AG04449 (cell line): ENCODE measurements at places on chromosomes 1 and 21.

GRCh38 chr1:9909234-9910046 lies 629 bp downstream of the CTNNBIP1 start:
- DNase-seq: no peak

GRCh38 chr1:153617663-153618062 lies 1.5 kb upstream of the S100A14 start:
- no peak for DNase-seq

DNA sequence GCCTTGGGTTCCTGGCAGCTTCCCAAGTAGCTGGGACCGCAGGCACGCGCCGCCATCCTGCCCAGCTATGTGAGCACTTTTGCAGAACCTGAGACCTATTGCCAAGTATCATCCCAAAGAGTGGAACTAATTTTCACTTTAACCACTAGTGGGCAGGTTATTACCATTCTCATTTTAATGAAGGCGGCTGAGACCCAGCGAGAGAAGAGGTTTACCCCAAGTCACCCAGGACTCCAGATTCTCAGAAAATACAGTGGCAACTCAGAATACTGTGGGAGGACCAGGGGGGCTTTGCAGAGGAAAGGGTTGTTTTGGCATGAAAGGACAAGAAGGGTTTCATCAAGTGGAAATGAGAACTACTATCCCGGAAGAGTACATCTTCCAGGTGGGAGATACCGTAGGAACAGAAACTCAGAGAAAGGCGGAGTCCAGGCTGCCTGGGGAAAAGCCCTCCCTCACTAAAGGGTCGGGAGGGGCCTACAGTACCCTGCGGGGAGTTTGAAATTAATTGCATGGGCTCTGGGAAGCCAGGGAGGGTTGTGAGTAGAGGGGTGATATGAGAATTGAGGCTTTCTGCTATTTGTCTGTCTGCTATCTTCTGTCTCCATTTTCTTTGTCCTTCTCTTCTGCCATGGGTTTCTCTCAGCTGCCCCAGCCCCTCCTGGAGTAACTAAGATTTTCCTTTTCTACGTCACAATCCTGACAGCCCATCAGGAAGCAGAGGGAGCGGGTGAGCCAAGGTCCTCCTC lies 7.2 kb upstream of the SEMA4A start:
- DNase-seq: peak; percentile 85

DNA sequence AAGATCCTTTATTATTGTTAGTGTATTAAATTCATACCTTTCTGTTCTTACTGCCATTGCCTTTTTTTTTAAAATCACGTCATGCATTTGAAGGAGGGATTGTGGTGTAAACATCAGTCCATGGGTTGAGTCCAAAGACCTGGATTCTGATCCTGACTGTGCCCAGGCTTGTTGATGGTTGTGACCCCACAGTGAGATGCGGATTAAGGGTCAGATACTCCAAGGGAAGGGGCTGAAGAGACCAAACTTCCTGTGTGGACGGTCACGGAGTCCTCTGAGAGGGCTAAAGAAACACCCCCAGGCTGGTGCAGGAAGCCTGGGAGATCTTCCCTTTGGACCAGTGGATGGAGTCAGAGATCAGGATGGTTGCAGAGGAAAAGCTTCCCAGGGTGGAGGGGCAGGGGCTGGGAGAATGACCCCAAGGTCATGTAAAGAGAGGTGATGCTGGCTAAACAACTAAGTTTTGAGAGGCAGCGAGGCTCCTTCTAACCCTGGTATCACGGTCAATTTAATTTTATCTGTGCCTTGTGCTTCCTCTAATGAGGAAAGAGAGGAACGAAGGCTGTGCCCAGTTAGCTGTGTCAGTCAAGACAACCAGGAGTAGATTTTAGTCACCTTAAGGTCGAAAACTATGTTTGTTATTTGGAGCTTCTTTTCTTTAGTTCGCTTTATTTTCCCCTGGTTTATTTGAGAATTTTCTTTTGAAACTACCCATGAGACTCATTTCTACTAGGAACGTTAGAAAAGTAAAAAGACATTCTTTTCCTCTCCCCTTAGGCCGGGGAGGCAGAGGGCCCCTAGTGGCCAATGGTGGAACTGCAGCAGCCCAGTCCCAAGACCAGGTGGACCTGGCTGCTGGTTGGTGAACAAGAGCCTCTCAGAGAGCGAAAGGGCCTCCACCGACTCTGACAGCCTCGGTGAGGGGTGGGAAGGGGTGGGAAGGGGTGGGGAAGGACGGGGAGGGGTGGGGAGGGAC lies 8.7 kb upstream of the GPR161 start:
- no peak for DNase-seq

DNA sequence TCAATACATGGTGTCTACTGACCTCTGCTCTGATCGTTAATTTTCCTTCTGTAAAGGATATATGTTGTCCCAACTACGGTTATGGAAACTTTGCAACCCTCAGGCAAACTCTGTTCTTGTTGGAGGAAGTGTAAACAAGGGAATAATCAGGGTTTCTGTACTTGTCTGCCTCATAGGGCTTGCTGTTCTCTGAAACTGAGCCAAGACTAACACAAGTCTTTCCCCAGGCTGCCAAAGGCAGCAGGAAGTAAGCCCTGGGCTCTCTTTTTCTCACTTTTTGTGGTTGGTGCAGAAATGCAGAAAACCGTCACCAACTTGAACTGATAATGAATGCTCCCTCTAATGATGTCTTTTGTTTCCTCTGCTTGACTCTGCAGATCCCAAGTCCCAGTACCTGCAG lies 7.6 kb downstream of the CYP4X1 start:
- no peak for DNase-seq

- DNase-seq: no peak
These were observed 2.4 kb upstream of the ABL2 start for GRCh38 chr1:179231923-179232322.

DNA sequence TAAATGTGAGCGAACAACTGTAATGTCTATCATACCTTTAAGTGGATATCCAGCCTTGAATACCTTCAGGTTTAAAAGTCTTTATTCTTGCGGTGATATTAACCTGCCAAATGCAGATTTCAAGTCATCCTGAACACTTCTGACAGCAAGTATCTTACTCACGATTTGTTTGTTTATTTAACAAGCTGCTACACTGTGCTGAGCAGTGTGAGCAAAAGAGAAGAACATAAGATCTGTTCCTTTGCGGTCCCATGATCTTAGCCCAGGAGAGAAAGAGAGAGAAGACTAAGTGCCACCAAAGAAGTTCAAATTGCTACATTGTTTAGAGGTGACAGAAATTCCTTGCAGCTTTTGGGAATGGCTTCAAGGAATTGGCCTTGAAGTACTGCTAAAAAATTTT lies 9.5 kb upstream of the IL24 start:
- DNase-seq: no peak

DNA sequence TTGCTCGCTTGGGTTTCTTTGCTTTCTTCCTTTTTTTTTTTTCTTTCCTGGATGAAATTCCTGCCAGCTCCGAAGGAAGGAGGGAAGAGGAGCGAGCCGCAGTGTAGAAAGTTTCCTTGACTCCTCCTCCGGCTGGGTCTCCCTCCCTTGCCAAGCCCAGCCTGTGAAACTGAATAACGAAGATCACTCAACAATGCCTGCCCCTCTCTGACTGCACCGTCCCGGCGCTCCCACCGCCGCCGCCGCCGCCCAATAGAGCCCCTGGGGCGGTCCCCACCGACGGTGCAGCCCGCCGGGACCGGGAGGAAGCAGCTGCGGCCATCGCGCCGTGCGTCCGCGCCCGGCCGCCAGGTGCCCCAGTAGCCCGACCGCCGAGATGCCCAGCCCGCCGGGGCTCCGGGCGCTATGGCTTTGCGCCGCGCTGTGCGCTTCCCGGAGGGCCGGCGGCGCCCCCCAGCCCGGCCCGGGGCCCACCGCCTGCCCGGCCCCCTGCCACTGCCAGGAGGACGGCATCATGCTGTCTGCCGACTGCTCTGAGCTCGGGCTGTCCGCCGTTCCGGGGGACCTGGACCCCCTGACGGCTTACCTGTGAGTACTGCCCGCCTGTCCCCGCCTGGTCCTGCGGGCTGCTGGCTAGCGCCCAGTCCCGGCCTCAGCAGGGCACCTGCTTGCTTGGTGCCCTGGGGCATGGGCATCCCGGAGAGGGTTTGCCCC lies at the start of gene LGR6:
Gene LGR6 (plus strand): TSS at position 186 of the 714 bp plus-strand sequence. CDS start 191 bp downstream, at position 377.
- no peak for DNase-seq

DNA sequence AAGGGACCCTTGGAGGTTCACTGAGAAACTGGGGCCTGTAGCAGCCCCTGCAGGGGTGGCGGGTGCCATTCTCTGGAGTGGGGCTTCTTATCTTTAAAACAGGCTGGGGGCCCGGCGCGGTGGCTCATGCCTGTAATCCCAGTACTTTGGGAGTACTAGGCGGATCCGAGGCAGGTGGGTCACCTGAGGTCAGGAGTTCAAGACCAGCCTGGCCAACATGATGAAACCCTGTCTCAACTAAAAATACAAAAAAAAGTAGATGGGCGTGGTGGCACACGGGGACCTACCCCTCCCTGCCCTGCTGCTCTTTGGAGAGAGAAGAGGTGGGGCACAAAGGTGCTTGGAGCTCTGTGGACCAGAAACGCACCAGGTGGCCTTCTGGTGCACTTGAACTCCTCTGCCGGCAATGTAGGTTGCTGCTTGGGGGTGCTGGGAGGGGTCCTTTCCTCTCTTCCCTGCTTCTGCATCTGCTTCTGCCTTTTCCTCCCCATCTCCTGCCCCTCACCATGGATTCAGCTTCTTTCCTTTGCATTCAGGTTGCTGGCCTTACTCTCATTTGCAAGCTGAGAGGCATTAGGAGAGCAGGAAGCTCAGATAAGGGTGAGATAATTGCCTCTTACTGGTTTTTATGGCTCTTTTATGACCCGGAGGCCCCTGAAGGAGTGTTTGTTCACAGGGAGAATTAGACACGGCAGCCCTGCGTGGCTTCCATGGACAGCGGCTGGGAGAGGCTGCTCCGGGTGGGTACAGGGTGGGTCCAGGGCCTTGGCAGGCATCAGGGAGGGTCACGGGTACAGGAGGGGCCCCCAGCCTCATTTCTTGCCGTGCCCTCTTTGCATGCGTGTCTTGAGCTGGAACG lies 57.4 kb downstream of the ARHGEF10L start:
- no peak for DNase-seq
